ENCODE measurements at places on chromosomes 11 and 22.
A peak's percentile ranks its signal among the peaks of the same experiment; 100 is the strongest.

DNA sequence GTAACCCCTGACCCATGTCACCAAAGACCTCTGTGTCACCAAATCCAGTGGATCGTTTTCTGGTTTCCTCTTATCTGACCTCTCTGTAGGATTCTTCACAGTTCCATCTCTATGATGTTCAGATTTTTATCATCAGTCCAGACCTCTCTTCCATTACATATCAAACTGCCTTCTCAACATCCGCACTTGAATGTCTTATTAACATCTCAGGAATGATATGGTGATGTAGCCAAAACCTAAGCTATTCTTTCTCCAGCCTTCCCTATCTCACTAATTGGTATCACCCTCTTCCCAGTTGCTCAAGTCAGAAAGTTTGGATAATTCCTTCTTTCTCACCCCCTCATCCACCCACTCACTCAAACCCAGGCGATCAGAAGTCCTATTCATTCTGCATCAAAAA lies 13.4 kb downstream of the APLNR start:
- DNase-seq: no peak

DNA sequence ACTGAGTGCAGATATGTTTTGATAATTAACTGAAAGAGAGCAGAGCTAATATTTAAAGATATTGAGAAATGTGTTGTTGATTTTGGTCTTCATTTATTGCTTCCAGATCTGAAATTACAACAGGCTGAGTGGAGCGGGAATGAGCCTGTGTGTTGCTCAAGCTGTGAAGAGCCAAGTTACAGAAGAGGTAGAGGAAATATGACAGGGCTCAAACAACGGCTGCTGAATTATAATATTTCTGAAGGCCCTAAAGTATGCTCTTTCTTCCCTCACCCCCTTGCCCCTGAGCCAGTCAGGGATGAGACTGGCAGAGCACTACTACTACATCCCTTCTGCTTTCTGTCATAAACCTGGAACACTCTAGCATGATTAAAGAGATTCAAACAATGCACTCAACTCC lies 115.6 kb downstream of the FANCF start:
- DNase-seq: no peak

DNA sequence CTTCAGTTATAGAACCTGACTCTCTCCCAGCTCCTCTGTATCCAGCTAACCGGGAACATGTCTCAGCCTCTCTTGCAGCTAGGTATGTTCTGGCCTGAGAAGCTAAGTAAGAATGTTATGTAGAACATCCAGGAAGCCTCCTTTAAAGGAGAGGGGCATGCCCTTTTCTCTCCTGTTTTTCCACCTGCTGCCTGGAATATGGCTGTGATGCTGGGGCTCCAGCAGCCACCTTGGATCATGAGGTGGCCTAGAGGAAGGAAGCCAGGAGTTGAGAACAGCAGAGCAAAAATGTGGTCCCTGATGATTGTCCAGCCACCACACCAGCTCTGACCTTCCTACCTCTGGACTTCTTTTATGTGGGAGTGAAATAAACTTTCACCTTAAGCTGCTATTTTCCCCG lies 117.6 kb downstream of the MPPED1 start:
- DNase-seq: no peak

- DNase-seq: peak; percentile 86
These were observed 1.8 kb downstream of the CDC42EP2 start for GRCh38 chr11:65316227-65317024.

DNA sequence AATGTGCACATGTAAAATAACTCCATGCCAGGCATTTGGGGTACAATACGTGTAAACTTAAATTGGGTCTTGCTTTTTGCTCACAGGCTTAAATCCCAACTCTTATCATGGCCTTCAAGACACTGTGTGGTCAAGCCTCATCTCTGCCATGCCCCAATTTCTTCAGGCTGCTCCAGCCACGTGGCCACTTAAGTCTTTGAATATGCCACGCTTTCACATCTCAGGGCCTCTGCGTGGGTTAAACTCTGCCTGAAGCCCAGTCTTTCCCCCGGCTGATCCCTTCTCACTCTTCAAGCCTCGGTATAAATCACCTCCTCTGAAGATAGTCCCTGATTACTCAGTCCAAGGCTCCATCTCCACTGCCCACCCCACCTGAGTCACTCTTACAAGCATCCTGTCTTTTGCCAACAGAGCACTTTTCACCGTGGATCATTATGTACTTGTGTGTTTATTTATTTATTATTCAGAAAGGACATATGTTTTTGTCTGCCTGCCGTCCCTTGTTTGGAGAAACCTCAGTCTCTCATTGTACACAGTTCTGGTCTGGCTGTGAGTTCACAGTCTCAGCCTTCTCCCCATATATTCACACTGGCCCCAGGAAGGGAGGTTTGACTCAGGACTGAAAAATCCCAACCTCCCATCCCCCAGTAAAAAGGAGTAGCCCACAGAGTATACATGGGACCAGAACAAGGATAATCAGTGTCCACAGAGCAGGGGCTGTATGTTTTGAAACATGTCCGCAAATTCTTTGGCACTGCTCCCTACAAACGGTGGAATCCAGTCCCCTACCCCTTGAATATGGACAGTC lies 344.7 kb downstream of the MN1 start:
- DNase-seq: peak; percentile 56

DNA sequence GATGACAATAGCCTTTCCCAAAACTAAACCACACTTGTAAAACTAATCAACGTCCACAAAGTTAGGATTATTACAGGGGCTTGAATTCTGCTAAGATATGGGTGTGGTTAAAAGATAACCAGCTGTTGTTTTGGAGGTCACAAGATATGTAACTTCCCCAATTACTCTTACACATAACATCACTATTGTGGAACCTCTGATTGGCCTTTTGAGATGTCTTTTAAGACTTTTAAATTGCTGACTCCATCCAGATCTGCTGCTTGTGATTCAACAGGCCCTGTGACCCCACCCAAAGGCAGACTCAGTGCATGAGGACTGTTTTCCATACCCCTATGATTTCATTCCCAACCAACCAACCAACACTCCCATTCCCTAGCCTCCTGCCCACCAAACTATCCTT lies 893.9 kb downstream of the OPCML start:
- no peak for DNase-seq

DNA sequence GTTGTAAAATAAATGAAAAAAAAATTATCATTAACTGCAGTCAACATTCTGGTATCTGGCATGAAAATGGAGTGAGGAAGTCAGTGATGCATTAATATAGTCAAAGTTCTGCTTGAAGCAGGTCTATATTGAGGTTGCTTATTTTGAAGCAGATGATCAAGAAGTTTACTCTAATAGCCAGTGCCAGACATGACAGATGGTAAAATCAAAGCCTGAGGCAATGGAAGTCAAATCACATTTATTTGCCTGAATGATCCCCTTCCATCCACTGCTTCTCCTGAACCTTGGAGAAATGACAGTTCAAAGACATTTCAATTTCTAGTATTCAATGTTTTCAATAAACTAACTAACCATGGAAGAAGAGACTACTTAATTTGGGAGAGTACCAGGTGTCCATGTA lies 430.0 kb downstream of the FAM181B start:
- DNase-seq: no peak

- DNase-seq: no peak
These were observed 70.8 kb downstream of the LIF start for GRCh38 chr22:30175690-30176288.

DNA sequence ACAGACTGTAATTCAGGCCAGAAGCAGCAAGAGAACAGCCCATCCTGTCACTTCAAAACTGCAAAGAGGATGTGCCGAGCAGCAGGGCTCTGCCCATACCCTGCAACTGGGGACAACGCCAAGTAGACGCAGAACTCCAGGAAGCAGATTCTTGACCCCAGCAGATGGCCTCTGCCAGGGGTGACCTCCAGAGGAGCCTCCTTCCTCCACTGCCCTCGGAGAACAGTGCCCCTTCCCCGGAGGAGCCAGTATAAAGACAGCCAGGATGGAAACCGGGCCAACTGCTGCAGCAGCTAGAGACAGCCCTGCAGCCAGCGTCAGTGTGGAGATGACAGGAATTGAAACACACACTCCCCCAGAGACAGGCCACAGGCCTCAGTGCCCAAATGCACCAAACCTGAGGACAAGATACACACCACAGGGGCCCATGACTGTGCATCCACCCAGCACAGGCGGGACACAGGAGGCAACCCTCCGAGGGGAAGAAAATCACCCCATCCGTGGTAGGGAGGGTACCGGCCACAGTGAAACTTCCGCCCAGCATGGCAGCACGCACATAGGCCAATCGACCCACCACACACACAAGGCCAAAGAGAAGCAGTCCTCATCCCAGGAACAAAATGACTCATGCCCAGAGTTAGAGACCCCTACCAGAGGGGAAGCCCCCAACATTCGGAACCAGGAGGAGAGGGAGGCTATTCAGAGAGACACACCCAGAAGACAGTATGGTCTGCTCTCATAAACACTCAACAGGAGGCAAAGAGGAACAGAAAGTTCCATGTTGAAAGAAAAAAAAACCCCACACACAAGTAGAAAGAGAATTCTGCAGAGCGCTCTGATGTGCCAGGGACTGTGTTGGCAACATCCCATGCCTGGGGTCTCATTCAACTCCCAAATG lies 5.6 kb downstream of the AHNAK start:
- peak; percentile 53 for DNase-seq
